ENCODE measurements at places on chromosomes 5 and 9.

GRCh38 chr5:127586066-127586770, 62.7 kb upstream of the CTXN3 start:
- no peak overlapping the region for H3K27ac ChIP-seq
- H3K27me3 ChIP-seq = no peaks in the 10 kb centered on the region
- no peak overlapping the region for H3K4me3 ChIP-seq
- peaks cover 4% of the 10 kb centered on the region for H3K4me1 ChIP-seq
- H3K36me3 ChIP-seq = no peaks in the 10 kb centered on the region
- DNase-seq = no peak

DNA sequence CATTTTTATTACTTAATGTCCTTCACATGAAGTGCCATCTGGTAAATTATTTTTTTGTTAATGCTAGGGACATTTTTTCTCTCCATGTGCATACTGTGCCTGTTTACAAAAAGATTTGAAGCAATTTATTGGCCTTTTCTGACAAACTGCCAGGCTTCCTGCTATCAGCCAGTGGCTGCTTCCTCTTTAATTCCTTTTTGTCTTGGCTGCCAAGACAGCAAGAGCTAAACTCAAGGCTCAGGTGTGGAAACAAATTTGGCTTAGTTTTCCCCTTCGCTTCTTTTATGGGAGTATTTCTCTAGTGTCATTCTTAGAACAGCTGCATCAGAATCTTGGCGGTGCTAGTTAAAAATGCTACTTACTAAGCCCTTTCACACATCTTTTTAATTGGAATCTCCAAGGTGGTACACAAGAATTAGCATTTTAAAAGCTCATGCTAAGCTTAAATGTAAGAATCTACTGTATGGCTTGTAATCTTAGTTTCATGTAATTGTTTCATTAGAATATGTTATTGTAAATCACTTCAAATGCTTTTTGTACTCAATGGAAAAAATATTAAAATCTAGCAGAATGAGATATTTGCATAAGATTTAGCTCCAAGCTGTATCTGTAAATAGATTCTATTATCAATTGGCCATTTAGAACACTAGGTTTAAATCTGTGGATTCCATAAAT, 134.2 kb upstream of the RASGRF2 start:
- H3K36me3 ChIP-seq = no peaks in the 10 kb centered on the region
- no peaks in the 10 kb centered on the region for H3K27me3 ChIP-seq
- no peaks in the 10 kb centered on the region for H3K4me1 ChIP-seq
- no peak overlapping the region for H3K4me3 ChIP-seq
- DNase-seq = no peak

DNA sequence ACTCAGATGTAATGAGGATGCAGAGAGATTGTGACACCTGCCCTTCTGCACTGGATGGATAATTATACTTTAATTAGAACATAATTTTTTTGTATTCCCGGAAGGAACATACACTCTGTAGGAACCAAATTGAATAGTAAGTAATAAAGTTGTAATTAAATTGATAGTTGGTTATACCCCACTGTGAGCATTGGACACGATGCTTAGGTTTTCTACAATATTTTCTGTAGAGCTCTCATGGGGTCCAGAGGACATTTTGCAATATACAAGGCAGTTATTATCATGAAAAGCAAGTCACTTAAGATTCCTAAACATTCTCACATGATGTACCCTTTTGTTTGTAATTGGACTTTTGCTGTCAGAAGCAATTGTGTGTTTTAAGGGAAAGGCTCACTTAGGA, 63.4 kb downstream of the DIRAS2 start:
- no peaks in the 10 kb centered on the region for H3K36me3 ChIP-seq
- DNase-seq = no peak
- H3K27me3 ChIP-seq = no peaks in the 10 kb centered on the region
- H3K4me3 ChIP-seq = no peak overlapping the region
- H3K27ac ChIP-seq = no peak overlapping the region

DNA sequence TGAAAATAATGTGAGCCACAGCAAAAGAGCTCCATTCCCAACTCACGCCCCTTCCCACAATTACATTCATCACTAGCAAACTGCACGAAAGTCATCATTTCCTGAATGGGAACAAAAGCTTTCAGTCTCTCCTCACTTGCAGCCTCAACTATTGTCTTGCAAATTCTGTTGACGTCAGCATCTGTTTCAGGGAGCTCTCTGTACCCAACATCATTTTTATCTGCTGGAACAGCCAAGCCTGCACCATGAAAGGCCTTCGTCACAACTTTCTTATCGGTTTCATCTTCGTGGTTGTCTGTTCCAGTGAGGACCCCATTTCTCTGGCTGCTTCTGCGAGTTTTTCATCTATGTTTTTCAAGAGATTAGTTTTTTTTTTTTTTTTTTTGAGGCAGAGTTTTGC, 14.3 kb upstream of the RNF130 start:
- H3K4me1 ChIP-seq = peaks cover 32% of the 10 kb centered on the region
- H3K36me3 ChIP-seq = no peaks in the 10 kb centered on the region
- no peak overlapping the region for H3K4me3 ChIP-seq
- H3K27ac ChIP-seq = peak overlapping the region; percentile 51

- no peaks in the 10 kb centered on the region for H3K36me3 ChIP-seq
- H3K27ac ChIP-seq = no peak overlapping the region
- no peak for DNase-seq
- no peaks in the 10 kb centered on the region for H3K4me1 ChIP-seq
These were observed 19.8 kb downstream of the GABBR2 start for GRCh38 chr9:98688710-98689495.

Data from H1 (cell line).